HL-60 (cell line): ENCODE measurements at places on chromosomes 7 and 10.

DNA sequence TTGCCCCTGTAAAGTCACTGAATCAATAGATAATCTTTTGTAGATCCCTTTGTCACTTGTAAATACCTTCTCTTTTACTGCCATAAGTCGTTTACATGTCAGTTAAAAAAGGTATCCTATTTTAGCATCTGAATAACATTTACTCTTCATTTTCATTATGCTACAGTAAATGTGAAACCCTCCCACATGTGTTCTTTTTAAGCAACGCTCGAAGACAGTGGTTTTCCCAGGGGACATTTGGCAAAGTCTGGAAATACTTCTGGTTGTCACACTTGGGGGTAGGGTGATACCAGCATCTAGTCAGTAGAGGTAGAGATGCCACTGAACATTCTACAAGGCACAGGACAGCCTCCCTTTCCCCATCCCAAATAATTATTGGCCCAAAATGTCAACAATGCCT lies 23.7 kb downstream of the ATAD1 start:
- DNase-seq = no peak

GRCh38 chr7:102834999-102835398 lies 77.8 kb upstream of the LRRC17 start:
- no peak for DNase-seq

- no peak for DNase-seq
These were observed 7.1 kb upstream of the BTBD16 start for GRCh38 chr10:122263971-122264370.

DNA sequence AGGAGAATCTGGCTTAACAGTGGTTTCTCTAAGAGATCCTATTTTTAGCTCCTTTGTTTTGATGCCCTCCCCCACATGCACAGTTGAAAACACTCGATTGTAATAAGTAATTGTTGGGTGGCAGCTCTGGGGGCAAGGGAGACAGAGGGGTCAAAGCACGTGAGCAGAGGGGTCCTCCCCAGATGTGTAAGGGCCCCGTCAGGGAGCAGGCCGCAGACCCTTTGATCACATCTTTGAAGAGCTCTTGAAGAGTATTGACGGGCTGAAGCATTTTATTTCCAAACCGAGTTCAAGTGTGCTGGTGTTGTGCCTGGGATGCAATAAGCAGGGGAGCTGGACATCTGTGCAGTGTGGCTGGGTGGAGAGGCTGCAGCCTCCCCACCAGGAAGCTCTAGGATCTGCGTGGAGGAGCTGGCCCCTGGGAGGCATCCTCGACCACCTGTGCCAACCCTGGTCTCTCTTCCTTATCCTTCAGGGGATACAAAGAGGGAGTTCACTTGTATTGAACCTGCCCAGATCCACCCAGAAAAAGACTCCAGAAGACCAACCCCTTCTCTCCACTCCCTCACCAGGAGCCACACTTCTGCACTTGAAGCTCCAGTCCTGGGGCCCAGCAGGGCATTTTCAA lies 473.0 kb upstream of the MGMT start:
- no peak for DNase-seq

DNA sequence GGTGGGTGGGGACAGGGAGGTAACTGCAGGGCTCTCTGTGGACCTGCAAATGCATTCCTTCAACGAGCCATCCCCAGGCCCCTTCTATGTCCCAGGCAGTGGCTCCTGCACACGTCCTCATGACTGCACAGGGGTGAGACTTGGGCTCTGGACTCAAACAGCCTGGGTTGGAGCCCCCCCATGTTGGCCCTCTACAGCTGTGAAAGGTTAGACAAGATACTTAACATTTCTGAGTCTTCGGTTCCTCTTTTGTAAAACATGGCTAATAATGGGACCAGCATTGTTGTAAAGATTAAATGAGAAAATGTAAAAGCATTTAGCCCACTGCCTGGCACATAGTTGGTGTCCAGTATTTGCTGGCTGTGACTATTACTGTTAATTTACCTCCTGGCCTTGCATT lies 41.8 kb downstream of the CHST3 start:
- no peak for DNase-seq

GRCh38 chr10:80491251-80492102 lies 37.4 kb downstream of the TSPAN14 start:
- DNase-seq = peak; percentile 96

DNA sequence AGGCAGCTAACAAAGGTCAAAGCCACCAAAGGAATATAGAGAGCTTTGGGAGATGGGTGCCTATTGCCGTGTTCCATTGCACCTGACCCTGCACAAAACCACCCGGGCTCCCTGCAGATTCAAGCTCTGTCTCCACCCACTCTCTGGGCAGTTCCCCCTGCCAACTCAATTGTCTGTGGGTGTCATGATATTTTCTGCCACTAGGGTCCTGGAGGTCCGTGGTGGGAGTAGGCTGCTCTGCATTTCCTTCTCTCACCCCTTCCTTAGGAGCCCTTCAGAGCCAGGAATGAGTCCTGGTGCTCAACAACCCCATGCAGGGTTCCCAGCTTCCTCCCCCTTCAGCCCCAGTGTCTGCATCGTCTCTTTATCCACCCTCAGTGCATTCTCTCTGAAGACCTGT lies 34.1 kb downstream of the PNLIPRP2 start:
- DNase-seq = no peak

- DNase-seq = no peak
These were observed 54.8 kb upstream of the PLPP4 start for GRCh38 chr10:120402147-120402766.
